ENCODE measurements at places on chromosomes 6 and 20. TPM values are rescaled to one million over a fixed set of nuclear protein-coding genes. Genes with fewer than 3 reads are reported as not detected.

GRCh38 chr6:53771785-53772624 lies 22.8 kb upstream of the LRRC1 start:
- DNase-seq: no peak

DNA sequence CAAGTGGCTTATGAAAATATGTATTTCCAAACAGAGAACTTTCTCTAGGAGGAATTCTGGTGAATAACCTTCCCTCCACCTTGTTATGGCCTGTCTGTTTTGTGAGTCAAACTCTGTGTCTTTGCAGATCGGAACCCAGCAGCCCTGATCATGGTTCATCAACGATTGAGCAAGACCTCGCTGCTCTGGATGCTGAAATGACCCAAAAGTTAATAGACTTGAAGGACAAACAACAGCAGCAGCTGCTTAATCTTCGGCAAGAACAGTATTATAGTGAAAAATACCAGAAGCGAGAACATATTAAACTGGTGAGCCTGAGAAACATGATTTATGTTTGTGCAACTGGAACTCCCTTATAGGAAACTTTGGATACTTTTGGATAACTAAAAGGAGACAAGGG lies 294.5 kb upstream of the PLCB4 start:
- no peak for DNase-seq

GRCh38 chr6:68233623-68234022 lies 401.5 kb upstream of the ADGRB3 start:
- DNase-seq: no peak

DNA sequence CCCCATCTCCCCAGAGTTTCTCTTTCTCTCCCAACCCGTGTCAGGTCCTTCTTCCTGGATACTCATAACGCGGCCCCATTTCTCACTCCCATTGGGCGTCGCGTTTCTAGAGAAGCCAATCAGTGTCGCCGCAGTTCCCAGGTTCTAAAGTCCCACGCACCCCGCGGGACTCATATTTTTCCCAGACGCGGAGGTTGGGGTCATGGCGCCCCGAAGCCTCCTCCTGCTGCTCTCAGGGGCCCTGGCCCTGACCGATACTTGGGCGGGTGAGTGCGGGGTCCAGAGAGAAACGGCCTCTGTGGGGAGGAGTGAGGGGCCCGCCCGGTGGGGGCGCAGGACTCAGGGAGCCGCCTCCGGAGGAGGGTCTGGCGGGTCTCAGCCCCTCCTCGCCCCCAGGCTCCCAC lies at the start of gene HLA-F:
Gene HLA-F (plus strand): TSS at position 173 of the 404 bp plus-strand sequence. CDS start 30 bp downstream, at position 203.
- peak; percentile 79 for DNase-seq

DNA sequence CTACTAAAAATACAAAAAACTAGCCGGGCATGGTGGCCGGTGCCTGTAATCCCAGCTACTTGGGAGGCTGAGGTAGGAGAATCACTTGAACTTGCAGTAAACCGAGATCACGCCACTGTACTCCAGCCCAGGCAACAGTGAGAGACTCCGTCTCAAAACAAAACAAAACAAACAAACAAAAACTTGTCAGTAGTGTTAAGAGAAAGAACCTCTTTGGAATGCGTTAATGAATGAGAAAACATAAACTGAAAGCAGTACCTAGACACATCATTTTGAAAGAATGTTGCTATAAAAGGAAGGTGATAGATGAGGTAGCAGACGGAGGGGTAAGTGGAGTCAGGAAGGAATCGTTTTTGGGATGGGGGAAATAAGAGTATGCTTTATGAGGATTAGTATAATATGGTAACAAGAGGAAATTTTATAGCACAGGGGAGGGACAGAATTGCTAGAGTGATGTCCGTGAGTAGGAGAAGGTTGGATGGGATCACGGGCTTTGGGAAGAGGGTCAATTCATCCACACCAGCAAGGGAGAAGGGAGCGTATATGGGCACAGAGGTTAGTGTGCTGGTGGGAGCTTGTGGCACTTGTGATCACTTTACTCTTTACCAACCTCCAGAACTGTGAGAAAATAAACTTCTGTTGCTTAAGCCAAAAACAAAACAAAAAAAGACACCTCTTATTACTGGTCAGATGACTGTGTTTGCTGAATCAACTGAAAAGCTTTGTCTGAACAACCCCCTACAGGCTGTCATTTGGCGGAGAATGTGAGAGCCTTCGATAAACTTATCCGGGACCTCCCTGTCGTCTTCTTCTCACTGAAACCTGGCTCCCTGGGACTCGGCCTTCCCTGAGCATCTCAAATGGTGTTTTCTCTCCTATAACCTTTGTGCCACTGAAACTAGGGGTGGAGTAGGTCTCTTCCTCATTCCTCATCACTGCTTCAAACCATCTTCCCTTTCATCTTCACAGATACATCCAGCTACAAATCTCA lies 48.9 kb upstream of the TFAP2A start:
- DNase-seq: no peak

- DNase-seq: peak; percentile 59
These were observed 86.6 kb downstream of the JARID2 start for GRCh38 chr6:15332446-15332845.

GRCh38 chr20:53154540-53154939 lies 182.4 kb downstream of the TSHZ2 start:
- DNase-seq: no peak

- no peak for DNase-seq
These were observed 11.6 kb downstream of the RREB1 start for GRCh38 chr6:7119272-7119801.

DNA sequence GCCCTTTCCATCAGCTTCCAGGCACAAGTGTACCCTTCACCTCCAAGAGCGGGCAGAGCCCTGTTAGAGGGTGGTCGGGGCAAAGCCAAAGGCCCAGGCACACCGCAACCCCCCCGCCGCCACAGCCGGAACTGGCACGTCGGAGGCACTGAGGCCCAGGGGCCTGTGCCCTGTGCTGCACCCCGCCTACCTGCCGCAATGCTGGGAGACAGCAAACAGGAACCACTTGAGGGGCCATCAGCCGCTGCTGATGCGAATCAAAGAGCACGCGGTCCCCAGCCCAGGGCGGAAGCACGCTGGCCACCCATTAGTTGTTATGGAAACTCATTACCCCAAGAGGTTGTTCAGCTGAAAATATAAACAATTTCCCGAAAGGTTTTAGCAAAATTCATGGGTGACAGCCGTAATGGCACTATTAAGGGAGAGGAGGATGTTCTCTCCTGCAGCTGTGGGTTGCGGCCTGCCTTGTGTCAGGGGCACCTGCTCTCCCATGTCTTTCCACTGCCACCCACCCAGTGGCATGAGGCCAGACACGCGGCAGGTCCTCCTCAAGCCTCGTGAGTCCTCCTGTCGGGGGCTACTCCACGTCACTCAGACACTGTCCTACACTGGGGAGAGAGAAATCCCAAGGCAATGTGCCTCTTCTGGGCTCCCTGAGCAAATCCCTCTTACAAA lies 65.3 kb downstream of the EDN3 start:
- DNase-seq: no peak

DNA sequence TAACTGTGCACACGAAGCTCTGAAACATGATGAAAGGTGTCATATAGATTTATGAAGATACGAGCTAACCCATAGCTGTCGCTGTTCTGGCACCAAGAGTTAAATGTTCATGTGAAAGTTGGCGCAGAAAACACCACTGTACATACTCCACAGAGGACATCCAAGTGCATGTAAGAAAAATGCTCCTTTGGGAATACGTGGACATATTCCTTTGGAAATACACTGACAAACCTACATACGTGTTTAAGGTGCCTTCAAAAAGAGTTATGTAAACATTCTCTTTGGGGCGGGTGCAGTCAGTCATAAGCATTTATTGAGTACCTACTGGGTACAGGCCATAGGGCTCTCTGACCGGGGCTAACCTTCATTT lies 723 bp upstream of the ARID1B start:
- no peak for DNase-seq

GRCh38 chr6:144536079-144536478 lies 250.9 kb downstream of the UTRN start:
- no peak for DNase-seq

GRCh38 chr20:57788936-57789613 lies 79.3 kb upstream of the PMEPA1 start:
- no peak for DNase-seq

- no peak for DNase-seq
These were observed 128.0 kb upstream of the FAM83B start for GRCh38 chr6:54718541-54719023.

- DNase-seq: no peak
These were observed 12.3 kb downstream of the ITPA start for GRCh38 chr20:3221398-3222226.

GRCh38 chr20:53550280-53551187 lies 43.1 kb downstream of the ZNF217 start:
- peak; percentile 42 for DNase-seq

GRCh38 chr6:38713812-38714211 lies 1.3 kb upstream of the DNAH8 start:
- DNase-seq: peak; percentile 40

- DNase-seq: no peak
These were observed 85.8 kb downstream of the LYRM4 start for GRCh38 chr6:5174756-5175549.

- DNase-seq: peak; percentile 75
These were observed 21.5 kb upstream of the MRPS18A start for GRCh38 chr6:43708860-43709653.

DNA sequence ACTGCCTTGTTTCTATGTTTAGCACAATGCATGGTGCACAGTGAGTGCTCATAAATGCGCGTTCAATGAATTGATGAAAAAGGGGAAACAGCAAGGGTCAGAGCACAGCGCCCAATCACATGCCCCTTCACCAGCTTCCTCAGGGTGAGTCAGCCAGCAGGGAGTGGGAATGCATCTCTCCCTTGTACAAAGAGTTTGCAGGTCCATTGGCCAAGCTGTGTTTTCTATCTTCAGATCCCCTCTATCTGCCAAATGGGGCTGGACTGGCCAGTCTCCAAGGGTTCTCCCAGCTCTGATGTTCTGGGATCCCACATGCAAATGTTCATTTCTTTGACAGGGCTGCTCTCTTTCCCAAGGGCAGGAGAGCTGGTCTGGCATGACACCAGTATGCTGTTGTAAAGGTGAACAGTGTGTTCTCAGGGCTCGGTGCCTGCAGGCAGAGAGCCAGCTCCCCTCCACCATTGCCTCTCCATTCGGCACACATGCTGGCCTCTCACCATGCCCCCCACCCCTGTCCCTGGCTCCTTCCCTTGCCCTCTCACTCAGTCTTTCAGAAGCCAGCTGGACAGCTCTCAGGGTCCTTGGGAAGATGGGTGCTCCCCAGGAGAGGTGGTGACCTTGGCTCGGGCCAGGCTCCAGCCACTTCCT lies 25.0 kb downstream of the ANGPT4 start:
- DNase-seq: no peak

GRCh38 chr6:7765575-7766325 lies 39.9 kb downstream of the BMP6 start:
- DNase-seq: no peak

GRCh38 chr6:139977887-139978332 lies 603.5 kb upstream of the CITED2 start:
- DNase-seq: peak; percentile 89

DNA sequence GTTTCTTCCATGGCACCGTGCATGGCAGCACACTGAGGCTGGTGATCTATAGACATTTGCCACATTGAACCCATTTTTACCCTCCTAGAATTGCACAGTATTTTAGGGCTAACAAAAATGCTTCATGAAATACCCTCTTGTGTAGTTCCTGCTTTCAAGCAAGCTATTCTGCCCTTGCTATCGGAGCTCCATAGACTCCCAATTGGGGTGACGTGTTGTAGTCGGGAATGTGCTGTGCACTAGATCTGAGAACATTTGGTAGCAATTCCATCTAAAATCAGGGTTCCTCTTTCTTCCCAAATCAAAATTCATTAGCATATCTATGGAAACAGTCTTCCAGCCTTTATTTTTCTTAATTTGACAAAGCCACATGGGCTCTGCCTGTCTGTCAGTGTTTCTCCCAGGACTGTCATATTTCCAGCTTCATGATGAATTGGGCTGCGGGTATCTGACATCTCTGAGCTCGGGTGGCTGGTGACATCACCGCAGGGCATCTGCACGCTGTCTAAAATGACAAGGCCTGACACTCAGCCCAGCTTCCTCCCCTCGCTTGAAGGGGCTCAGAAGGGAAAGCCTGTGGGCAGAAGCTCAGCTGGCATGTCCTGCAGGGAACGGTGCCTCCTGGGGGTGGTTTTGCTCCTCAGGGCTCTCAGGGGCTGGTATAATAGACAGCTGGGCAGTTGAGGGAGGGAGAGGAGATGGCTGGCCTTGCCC lies 406.4 kb downstream of the QKI start:
- DNase-seq: no peak

- no peak for DNase-seq
These were observed 8.8 kb upstream of the MUC21 start for GRCh38 chr6:30974490-30975252.

DNA sequence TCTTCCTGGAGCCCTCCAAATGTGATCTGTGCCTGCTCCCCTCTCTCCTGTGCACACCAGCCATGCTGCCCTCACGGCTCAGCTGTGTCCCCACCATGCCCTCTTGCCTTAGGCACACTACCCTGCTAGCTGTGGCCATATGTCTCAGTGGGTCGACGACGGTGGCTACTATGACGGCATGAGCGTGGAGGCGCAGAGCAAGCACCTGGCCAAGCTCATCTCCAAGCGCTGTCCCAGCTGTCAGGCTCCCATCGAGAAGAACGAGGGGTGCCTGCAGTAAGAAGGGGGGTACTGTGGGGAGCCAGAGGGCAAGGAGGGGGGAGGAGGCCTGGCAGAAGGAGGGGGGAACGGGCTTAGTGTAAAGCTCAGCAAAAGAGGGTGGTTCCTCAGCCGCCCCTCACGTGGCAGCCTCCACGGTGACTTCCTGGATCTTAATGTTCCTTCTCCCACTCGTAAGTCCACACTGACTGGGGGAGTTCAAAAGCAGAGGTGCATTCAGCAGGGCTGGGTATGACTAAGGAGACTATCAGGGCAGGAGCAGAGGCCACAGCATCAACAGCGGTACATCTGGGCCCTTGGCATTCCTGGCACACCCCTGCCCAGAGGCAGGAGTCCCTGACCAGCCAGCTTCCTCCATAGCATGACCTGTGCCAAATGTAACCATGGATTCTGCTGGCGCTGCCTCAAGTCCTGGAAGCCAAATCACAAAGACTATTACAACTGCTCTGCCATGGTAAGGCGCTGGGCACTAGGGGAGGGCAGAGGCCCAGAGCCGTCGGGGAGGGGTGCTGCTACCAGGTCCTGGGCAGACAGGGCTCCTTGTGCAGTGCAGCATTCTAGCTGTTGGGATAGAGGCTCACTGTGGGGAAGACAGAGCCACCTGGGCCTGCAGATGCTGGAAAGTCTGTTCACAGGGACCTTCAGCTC lies 8.0 kb downstream of the DNPH1 start:
- no peak for DNase-seq

Gene LY6G6D
- total RNA-seq: not detected

Gene STX11
- total RNA-seq: not detected

Gene PAX1
- not detected for total RNA-seq

Gene MAPK13
- total RNA-seq: not detected

Gene ARFGEF3
- total RNA-seq: 0.23 TPM

Gene DEFB132
- total RNA-seq: not detected

Gene TUBB2A
- 46.3 TPM for total RNA-seq

Gene WFDC5
- not detected for total RNA-seq

Gene SLC17A4
- total RNA-seq: not detected

Gene NKAIN2
- total RNA-seq: 0.45 TPM

Gene OXT
- total RNA-seq: not detected

Gene LPA
- total RNA-seq: not detected

Gene CPNE5
- not detected for total RNA-seq

Gene CST7
- 0.94 TPM for total RNA-seq

Gene YWHAB
- 51.6 TPM for total RNA-seq

Gene OTOR
- total RNA-seq: not detected

Gene C6orf118
- total RNA-seq: not detected

Gene SLC35F1
- 0.18 TPM for total RNA-seq

Gene SYNDIG1
- total RNA-seq: 0.47 TPM
